ENCODE measurements at places on chromosomes 2 and 18.

DNA sequence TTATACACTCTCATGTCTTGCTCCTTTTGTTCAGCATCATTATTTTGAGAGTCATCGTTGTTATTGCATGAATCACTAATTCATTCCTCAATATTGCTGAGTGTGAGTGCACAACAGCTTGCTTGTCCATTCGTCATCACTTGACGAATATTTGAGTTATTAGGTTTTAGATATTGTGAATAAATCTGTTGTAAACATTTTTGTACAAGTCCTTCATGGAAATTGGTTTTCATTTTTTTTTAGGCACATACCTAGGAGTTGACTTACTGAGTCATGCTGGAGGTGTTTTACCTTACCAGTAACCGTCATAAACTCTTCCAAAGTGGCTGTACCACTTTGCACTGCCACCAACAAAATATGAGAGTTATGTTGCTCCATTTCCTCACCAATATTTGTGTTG is 84.2 kb upstream of the NCK2 start:
- no peak for DNase-seq

DNA sequence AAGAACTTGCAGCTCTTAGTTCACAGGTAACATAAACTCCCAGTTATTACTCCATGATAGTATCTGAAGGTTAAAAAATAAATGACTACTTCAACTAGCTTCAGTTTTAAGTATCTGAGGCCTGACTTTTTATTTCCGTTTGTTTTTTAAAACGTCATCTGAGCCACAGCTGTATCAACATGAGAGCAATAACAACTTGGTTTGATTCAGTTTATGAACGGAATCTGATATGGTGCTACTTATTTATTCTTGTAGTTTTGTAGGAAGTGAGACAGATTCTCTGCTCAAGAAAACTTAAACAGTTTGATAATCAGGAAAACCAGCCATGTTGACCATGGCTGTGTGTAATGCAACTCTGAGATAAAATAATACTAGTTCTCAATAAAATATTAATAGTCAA is 34.9 kb downstream of the NAB1 start:
- no peak for DNase-seq

DNA sequence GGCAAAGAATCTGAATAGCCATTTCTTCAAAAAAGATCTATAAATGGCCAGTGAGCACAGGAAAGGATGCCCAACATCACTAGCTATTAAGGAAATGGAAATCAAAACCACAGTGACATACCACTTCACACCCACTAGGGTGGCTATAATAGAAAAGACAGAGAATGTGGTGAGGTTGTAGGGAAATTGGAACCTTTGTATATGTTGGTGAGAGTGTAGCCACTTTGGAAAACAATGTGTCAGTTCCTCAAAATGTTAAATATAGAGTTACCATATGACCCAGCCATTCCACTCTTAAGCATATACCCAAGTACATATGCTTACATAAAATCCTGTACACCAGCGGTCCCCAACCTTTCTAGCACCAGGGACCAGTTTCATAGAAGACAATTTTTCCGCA is 152.8 kb downstream of the SMAD2 start:
- DNase-seq = no peak

DNA sequence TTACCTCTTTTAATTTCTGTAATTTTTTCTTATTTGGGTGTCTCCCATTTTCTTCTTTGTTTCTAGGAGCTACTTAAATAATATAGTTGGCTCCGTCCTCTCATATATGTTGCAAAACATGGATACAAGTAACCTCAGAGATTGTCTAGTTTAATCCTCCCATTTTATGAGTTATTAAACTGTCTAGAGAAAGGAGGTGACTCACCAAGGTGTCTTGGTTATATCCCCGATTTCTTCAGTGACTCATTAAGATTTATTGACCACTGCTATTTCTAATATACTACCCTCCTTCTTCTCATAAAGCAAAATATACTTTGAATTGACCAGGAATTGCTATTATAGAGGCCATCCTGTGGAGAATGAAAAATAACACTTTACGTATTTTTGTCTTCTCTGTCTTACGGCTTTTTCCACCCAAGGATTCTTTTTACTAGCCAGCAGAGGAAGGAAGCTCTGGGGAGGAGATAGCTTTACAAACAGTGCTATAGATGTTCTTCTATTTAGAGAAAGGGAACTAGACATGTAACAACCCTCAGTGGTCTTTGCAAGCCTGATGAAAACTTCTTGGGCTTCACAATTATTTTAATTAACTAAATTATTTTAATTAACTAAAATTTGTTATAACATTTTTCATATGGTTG is 300.4 kb upstream of the TNP1 start:
- DNase-seq = peak; percentile 58

DNA sequence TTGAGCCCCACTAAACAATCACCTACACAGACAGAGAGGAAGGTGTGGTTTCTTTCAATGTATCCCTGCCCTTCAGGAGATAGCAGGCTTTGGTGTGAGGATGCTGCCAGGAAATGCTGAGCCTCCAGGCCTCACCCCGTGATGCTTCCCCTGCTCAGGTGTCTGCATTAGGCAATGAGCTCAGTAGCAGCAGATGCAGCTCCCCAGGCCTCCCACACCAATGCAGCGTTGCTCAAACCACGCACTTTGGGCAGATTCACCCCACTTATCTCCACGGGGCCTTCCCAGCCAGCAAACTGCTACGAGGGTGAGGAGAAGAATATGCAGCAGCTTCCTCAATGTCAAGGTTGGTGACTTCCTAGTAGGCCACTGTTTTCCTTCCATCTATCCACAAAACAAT is 229.3 kb upstream of the PXDN start:
- DNase-seq = no peak

DNA sequence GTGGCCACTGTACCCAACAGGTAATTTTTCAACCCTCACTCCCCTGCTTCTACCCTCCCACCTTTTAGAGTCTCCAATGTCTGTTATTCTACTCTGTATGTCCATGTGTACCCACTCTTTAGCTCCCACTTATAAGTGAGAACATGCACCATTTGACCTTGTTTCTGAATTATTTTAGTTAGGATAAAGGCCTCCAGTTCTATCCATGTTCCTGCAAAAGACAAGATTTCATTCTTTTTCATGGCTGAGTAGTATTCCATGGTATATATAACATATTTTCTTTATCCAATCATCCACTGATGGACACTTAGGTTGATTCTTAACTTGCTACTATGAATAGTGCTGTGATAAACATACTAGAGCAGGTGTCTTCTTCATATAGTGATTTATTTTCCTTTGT is 9.1 kb downstream of the PECR start:
- no peak for DNase-seq

- DNase-seq = peak; percentile 76
Observed at GRCh38 chr18:50870138-50870845, 8.6 kb upstream of the ME2 start.

GRCh38 chr2:86552889-86553288 is 10.4 kb downstream of the CHMP3 start:
- no peak for DNase-seq
